ENCODE measurements at places on chromosomes 2 and 18.

DNA sequence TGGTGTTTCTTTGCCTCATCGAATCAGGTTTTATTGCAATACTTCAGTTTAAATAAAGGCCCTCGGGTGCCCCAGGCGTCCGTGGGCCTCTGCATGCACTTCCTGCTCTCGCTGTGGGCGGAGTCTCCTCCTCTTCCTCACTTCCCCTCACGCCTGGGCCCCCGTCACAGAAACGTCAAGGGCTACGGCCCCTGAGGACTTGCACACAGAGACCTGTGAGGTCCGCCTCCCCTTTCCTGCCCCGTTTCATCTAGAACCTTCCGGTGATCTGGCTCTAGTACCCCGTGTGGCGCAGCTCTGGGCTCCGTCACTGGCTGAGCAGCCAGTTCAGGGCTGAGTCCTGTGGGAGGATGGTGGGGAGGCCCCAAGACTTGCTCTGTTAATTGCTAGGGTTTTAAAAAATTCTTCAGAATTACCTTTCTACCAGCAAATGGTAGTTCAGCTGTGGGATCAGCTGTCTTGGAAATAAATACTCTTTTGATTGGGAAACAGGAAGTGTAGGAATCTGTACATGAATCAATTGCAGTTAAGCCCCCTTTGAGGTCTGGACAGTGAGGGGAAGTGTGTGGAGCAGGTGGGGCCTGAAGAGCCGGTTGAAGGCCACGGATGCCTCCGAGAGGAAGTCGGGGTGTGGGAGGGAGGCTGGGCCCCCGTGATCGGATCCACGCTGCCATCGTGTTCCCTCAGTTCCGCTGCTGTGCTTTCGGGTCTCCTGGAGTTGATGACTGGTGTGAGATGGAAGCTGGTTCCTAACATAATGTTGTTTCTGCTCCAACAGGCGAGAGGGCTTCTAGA, 10.2 kb downstream of the NFATC1 start:
- H3K4me3 ChIP-seq: peak overlapping the region; percentile 16
- H3K27ac ChIP-seq: peak overlapping the region; percentile 79
- peaks cover 60% of the 10 kb centered on the region for H3K4me1 ChIP-seq
- H3K36me3 ChIP-seq: peaks cover 8% of the 10 kb centered on the region
- H3K27me3 ChIP-seq: no peaks in the 10 kb centered on the region
- peak; percentile 89 for DNase-seq

GRCh38 chr18:78528411-78529258, 451.0 kb upstream of the SALL3 start:
- H3K27ac ChIP-seq: no peak overlapping the region
- H3K4me3 ChIP-seq: no peak overlapping the region
- no peaks in the 10 kb centered on the region for H3K27me3 ChIP-seq
- no peaks in the 10 kb centered on the region for H3K36me3 ChIP-seq

- no peak for DNase-seq
- no peaks in the 10 kb centered on the region for H3K36me3 ChIP-seq
- no peak overlapping the region for H3K4me3 ChIP-seq
- H3K27me3 ChIP-seq: no peaks in the 10 kb centered on the region
- H3K4me1 ChIP-seq: peaks cover 16% of the 10 kb centered on the region
- H3K27ac ChIP-seq: no peak overlapping the region
These were observed 32.1 kb downstream of the CLASP1 start for GRCh38 chr2:121617042-121617599.

DNA sequence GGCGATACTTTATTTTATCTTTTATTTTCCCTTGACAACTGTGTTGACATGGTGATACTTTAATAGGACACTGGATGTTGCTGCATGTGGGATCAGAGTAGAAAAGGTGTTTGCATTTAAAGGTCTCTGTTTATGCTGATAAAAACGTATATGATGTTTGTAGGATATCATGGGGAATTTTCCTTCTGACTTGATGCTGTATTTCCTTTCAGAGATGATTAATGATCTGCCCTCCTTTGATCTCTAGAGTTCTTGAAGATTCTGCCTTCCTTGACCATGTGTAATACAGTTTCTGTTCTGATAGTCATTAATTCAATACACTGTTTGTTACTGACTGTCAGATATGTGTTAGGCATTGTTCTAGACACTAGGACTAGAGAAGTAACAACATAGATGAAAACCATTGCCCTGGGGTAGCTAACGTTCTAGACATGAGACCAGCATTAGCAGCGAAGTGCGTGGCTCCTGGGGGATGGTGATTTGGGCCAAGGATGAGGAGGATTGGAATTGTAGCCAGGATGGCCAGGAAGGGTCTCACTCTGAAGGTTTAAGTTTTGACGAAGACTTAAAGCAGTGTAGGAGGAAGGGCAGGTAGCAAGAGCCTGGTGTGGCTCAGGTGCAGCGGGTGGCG, 2.8 kb downstream of the ATG4B start:
- no peak overlapping the region for H3K27ac ChIP-seq
- no peak for DNase-seq
- peaks cover 7% of the 10 kb centered on the region for H3K4me1 ChIP-seq
- H3K36me3 ChIP-seq: no peaks in the 10 kb centered on the region
- H3K27me3 ChIP-seq: no peaks in the 10 kb centered on the region

DNA sequence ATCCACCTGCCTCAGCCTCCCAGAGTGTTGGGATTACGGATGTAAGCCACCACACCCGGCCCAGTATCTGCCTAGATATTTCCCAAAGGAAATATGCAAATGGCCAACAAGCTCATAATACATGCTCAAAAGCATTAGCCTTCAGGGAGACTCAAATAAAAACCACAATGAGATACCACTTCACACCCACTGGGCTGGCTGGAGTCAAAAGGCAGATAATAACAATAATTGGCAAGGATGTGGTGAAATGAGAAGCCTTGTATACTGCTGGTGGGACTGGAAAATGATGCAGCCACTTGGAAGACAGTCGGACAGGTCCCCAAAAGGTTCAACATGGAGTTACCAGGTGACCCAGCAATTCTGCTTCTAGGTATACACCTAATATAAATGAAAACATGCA, 20.5 kb upstream of the ZNF516 start:
- H3K27ac ChIP-seq: no peak overlapping the region
- peaks cover 8% of the 10 kb centered on the region for H3K4me1 ChIP-seq
- peaks cover 2% of the 10 kb centered on the region for H3K27me3 ChIP-seq
